ENCODE measurements at places on chromosomes 1 and 21. TPM values are rescaled to one million over a fixed set of nuclear protein-coding genes. Genes with fewer than 3 reads are reported as not detected.

FNDC5 gene
- 30.2 TPM for total RNA-seq

KRTAP10-11 gene
- total RNA-seq, result not detected

MINDY1 gene
- total RNA-seq, result 18.2 TPM

WASF2 gene
- 8.5 TPM for total RNA-seq

TSSK3 gene
- total RNA-seq, result not detected

VWA5B1 gene
- total RNA-seq, result 4.8 TPM

TSPEAR gene
- 0.23 TPM for total RNA-seq

KRTAP19-3 gene
- total RNA-seq, result not detected

C1QTNF12 gene
- total RNA-seq, result not detected

Data from diencephalon (tissue), 1 donor.